ENCODE measurements at places on chromosomes 7 and 10.

GRCh38 chr10:45585131-45585530, 87.4 kb downstream of the ZFAND4 start:
- no peak for DNase-seq

DNA sequence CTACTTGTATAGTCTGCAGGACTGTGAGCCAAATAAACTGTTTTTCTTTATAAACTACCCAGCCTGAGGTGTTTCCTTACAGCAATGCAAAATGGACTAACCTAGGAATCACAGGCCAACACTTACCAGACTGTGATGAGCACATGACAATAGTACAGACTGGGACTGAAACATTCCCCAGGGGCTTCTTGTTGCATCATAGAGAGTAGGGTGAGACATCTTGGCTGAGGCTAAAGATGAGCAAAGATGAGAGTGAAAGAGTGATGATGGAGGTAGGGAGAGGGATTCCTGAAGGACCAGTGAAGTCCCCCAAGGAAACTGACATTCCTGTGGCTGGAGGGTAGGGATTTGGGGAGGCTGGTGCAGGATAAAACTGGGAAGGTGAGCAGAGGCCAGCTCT, 194.4 kb downstream of the TPST1 start:
- DNase-seq: no peak

GRCh38 chr10:60282771-60283353, 106.8 kb downstream of the ANK3 start:
- DNase-seq: no peak

DNA sequence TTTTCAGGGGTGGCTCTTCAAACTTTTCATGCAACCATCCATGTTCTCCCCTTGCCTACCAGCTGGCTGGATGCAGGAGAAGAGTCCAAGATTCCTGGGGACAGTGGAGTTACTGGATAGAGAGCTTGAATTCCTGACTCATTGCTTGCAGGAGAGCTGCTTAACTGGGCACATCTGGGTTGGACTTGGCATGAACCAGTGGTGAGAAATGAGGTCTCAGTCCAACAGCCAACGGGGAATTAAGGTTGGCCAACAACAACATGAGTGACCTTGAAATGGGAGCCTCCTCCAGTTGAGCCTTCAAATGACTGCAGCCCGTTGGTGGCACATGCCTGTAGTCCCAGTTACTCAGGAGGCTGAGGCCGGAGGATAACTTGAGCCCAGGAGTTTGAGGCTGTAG, 58.1 kb upstream of the OPN4 start:
- no peak for DNase-seq

GRCh38 chr7:91373111-91373800, 109.0 kb downstream of the FZD1 start:
- no peak for DNase-seq

DNA sequence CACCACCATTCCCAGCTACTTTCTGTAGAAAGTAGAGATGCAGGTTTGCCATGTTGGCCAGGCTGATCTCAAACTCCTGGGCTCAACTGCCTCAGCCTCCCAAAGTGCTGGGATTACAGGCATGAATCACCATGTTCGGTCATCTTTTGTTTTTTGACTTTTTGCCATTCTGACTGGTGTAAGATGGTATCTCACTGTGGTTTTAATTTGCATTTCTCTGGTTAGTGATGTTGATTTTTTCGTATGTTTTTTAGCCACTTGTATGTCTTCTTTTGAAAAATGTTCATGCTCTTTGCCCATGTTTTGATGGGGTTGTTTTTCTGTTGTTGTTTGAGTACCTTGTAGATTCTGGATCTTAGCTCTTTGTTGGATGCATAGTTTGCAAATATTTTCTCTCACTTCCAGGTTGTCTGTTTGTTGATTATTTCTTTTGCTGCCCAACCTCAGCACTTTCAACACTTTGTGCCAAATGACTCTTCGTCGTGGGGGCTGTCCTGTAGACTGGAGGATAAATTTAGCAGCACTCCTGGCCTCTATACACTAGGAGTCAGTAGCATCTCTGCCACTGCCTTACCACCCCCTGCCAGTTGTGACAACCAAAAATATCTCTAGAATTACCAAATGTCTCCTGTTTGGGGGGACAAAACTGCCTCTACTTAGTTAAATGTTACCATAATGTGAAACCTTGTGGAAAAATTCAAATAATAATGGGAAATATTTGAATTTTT, 6.5 kb upstream of the CPED1 start:
- no peak for DNase-seq

DNA sequence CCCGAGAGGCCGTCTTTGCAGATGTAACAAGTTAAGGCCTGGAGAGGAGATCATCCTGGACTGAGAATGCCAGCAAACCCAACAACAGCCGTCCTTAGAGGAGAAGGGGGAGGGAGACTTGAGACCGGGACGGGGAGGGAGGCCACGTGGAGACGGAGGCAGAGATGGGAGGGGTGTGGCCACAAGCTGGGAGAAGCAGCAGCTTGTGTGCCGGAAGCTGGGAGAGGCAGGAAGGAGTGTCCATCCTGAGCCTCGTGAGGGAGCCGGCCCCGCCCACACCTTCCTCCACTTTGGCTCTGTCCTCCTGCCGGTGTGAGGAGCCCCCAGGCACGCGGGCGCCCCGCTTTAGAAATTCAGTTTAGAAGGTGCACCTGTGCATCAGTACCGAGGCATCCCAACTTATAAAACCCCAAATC, 95.7 kb downstream of the DNAJB6 start:
- no peak for DNase-seq

- no peak for DNase-seq
Observed at GRCh38 chr10:15211464-15211979, 43.0 kb upstream of the NMT2 start.

GRCh38 chr7:109009636-109010035, 440.0 kb downstream of the DNAJB9 start:
- DNase-seq: no peak

DNA sequence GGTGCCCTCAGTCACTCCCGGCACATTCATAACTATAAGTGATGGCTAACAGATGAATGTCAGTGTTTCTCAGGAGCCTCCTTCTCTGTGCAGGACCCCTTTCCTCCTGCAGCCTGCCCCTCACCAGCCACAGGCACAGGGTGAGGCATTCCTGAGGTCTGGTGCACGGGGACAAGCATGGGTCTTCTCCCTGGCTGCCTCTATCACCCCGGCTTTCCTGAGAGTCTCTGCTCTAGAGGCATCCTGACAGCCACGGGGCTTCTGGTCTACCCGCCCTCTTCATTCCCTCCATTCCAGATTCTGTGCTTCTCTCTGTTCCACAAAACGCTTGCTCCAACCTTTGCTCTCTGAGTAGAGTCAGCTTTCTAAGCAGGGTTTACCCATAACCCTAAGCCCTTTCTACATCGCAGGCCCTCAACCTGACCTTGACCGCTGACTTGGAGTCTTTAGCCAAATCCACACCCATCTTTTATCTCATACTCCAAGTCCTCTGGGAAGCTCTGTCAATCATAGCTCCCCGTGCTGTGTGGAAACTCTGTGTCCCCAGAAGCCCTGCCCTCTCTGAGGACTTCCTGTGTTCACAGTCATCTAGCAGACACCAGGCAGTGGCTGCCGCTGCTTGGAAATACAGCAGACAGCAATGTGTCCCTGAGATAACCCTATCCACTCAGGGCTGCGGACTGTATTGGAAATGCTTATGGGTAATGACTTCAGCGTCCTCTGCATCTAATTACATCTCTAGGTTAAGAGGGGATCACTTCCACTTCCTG, 159.0 kb downstream of the SFMBT2 start:
- no peak for DNase-seq
